NCI-H345 (cell line): ENCODE measurements at places on chromosomes 5 and 9.

GRCh38 chr5:128259607-128260021 lies 176.0 kb downstream of the SLC12A2 start:
- no peak for DNase-seq

DNA sequence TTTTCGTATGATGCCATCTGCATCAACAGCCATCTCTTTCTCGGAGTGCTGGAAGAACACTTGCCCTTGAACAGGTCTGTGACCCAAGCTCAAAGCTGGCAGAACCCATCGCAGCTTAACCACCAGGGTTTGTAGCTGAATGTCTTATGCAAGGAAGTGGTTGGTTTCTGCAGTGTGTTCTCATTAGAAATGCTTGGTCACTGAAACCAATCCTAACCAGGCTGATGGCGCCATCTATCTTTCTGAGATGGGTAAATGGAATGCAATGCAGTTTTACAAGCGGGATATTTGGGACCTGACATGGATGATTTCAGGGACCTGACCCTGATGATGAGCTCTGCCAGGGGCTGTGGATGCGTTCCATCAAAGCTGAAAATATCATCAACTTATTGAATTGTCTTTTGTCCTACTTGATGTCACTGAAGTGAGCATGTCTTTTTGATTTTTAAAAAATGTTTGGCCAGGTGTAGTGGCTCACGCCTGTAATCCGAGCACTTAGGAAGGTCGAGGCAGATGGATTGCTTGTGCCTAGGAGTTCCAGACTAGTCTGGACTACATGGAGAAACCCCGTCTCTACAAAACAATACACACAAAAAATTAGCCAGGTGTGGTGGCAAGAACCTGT lies 28.7 kb downstream of the DMRT3 start:
- peak; percentile 43 for DNase-seq

DNA sequence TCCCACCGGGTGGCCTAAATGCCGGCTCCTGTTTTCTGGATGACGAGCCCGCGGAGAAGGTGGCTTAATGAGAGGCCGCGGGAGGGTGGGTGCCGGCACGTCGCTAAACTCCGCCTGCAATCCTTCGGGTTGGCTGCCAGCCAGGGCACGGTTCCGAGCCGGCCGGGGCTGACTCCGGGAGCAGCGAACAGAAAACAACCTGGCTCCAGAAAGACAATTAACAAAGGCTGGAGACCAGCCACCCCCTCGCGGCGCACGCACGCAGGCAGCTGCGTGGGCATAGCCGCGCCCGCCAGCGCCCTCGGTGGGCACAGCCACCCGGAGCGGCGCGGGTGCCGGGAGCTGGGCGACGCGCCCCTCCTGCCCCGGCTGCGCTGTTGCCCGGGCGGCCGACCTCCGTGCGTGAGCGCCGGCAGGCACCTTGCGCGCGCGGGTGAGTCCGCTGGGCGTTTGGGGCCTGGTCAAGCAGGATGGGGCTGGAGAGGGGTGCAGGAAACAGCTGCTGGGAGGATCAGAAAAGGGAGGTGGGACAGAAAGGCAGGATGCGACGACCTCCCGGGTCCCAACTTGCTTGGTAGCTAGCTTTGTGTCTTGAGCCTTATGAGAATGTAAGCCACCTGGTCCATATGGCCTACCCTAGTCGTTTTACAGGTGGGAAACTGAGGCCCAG lies at the start of gene ARHGEF37:
Gene ARHGEF37 (plus strand): TSS at position 307 of the 670 bp plus-strand sequence. CDS start 16,272 bp downstream, outside the sequence.
- DNase-seq = peak; percentile 80

DNA sequence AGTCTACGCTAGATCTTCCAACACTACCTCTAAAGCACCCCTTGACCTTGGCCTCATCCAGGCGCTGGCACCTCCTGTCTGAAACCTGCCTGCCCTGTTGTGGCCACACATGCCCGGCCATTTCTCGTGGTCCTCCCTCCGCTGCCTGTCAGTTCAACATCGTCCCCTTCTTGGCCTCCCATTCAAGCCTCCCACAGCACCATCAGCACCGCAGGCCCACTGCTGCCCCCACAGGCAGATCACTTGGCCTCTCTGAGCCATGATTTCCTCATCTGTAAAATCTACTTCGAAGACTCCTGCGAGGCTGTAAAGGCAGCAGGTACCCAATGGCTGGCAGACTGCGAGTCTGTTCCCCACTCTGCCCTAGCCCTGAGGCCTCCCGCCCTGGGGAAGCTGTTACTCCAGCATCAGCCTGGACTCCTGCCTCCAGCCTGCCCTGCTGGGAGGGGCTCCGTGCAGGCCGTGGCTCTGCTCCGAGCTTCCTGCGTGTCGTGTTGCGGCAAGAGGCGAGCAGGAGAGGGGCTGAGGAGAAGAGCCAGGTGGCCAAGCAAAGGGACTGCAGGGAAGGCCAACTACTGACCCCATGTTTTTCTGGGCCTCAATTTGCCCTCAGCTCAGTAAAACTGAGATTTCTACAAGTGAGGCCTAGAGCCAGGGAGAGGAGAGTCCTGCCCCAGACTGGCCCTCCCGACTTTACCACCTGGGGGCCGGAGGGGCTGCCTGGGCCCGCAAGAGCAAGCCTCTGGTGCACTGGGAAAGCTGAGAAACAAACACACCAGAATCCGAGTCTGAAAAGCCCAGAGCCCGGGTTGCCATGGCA lies 70.5 kb upstream of the LRRTM2 start:
- DNase-seq = no peak

DNA sequence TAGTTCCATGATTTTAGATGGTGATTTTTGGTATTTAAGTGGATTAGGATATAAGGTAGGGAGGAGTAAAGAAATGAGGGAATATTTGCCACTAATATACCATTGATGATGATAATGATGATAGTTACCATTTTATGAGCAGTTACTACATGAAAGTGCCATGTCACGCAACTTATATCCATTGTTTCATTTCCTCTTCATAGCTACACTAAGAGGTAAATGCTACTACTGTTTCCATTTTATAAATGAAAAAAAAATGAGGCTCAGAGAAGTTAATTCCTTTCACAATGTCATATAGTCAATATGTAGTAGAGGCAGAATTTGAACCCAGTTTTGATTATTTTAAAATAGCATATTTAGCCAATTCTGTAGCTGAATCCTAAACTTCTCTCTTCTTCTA lies 112.2 kb upstream of the ADRA1B start:
- no peak for DNase-seq

- no peak for DNase-seq
These were observed 46.8 kb downstream of the TNC start for GRCh38 chr9:115071176-115071575.
